NCI-H2171 (cell line): ENCODE measurements at places on chromosomes 5 and 9.

- DNase-seq: no peak
Observed at GRCh38 chr5:143509758-143510221, 106.3 kb upstream of the NR3C1 start.

- no peak for DNase-seq
Observed at GRCh38 chr9:123725389-123725788, 204.5 kb downstream of the DENND1A start.

DNA sequence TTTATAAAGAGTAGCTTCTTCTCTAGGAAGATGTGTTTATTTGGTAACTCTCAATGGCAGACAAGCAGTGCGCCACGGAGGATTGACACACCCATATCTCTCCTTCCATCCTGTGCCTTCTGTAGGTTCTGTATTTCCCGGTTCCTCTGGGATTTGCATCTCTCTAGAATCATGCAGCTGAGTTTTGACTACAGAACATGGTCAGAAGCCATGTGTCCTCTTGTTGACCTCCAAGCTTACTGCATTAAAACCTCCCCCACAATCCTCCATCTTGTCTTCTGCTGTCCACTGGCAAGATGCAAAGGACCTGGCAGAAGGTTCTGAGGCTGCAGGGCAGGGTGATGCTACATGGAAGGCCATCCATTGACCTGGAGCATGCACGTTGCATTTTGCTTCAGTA is 482.0 kb downstream of the DMRT2 start:
- no peak for DNase-seq

- DNase-seq: no peak
Observed at GRCh38 chr5:157342822-157343402, 77.0 kb downstream of the CYFIP2 start.

GRCh38 chr9:101375546-101375945 is 9.3 kb downstream of the BAAT start:
- no peak for DNase-seq

DNA sequence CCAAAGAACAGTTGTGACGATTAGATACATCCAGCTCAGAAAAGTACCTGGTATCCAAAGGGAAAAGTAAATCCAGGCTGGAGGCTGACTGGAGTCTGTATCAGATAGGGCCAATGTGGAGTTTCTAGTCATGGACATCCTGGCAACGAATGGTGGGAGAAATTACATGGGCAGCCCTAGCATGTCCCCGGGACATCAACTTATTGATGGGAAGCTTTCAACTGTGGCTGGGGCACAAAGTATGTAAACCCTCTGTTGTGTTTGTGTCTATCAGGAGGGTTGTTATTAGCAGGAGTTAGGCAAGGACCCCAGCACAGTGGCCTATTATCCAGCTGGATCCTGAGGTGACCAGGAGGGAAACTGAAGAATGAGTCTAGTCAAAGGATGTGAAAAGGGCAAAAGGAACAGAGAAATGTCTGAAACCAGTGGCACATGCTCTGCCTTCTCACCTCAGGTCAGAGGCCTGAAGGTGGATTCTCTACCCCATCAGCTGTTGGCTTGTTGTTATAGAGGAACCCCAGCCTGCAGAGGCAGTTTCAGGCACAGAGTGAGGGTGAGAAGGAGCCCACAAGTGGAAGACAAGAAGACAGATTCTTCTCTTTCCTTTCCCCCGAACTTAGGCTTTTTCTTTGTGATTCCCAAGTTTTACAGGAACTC is 19.9 kb downstream of the IFNW1 start:
- DNase-seq: no peak

- DNase-seq: no peak
Observed at GRCh38 chr9:79477955-79478771, 93.6 kb upstream of the TLE4 start.

DNA sequence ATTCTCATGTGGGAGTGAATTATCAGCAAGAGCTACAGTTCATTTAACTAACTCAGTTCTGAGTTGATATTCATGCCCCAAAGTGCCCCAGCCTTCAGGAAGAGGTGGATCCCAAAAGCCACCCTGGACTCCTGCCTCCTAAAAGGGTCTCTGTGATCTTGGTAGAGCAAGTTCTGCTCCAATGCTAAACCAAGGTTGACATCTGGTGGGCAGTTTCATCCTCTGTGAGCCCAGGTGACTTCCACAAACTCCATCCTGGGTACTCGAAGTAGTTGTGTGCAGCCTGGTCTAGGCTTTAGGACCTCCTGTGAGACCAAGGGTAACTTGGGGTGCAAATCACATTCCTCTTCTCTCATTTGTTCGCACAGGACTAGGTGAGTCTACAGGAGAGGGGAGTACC is 816.8 kb downstream of the MTRR start:
- DNase-seq: no peak

GRCh38 chr5:56849671-56850070 is 34.3 kb downstream of the MAP3K1 start:
- no peak for DNase-seq

- DNase-seq: no peak
Observed at GRCh38 chr9:108083796-108084352, 594.3 kb upstream of the KLF4 start.

GRCh38 chr9:21205204-21205603 is 1.7 kb downstream of the IFNA10 start:
- DNase-seq: no peak

DNA sequence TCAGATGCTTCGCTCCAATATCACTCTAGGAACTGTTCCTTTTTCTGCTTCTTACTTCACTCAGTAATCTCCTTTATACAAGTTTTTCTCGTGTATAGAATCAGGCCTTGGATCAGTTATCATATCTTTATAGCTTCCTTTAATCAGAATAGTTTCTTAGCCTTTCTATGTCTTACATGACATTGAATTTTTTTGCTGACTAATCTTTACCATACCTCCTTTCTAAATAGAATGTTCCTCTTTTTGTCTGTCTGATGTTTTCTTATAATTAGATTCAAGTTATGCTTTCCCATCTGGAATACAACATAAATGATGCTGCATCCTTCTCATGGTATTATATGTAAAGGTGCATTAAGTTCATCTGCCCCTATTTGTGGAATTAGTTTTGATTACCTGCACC is 40.2 kb upstream of the TYRP1 start:
- DNase-seq: no peak

DNA sequence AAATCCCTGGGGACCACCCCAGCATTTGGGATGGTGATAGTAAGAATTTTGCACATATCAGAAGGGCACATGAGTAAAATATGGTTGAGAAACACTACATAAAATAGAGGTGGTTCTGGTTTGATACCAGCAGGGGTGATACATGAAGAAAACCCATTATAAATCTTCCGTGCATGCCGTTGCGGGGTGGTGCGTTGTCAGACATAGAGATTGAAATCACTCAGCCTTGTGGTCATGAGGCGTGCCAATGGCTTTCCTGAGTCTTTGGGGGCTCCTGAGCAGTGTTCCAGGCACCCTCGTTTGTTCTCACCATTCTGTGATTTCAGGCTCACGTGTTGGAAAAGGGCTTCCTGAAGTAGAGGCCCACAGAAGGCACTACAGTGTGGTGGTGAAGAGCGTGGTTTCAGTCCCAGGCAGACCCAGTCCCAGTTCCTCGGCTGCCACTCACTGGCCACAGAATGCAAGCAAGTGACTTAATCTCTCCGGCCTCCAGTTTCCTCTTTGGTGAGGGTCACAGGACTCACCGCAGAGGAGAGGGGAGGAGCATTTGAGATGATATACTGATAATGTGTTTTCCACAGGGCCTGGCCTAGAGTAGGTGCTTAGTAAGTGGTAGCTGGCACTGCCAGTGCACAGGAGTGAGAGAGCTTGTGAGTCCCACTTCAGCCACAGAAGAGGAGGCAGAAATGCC is 20.5 kb upstream of the GLRX start:
- DNase-seq: no peak

DNA sequence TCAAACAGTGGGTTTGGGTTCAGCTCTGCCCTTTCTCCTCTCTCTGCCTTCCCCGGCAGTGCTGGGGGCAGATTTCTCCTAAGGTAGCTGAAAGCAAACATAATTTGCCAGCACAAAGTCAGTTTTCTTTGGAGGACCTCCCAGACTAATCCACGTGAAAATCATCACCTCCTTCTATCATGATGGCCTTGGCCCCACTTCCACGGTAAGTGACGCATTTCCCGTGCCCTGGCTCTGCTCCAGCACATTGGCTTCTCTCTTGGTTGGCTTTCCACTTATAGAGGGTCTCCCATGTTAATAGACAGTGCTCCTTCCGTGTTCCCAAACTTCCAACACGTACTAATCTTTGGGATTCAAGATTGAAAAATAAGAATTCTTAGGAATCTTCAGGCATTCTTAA is 74.1 kb upstream of the TRIO start:
- no peak for DNase-seq

DNA sequence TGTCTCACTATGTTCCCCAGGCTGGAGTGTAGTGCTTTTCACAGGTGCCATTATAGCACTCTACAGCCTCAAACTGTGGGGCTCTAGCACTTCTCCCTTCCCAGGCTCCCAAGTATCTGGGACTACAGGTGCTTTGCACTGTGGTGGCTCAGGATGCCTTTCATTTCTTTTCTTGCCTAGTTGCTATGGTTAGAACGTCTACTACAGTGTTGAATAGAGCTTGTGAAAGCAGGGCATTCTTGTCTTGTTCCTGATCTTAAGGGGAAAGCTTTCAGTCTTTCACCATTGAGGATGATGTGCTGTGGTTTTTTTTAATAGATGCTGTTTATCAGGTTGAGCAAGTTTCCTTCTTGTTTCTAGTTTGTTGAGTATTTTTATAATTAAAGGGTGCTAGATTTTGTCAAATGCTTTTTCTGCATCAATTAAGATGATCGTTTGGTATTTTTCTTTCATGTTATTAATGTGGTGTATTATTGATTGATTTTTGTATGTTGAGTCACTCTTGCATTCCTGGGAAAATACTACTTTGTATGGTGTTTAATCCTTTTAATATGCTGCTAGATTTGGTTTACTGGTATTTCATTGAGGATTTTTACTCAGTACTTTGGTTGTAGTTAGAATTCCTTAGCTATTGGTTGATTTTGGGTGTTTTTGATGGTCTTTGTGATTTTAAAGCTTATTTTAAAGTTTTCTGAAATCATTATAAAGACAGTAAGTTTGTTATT is 35.6 kb downstream of the GPBP1 start:
- no peak for DNase-seq

- no peak for DNase-seq
Observed at GRCh38 chr5:142545650-142546322, 140.1 kb downstream of the FGF1 start.

DNA sequence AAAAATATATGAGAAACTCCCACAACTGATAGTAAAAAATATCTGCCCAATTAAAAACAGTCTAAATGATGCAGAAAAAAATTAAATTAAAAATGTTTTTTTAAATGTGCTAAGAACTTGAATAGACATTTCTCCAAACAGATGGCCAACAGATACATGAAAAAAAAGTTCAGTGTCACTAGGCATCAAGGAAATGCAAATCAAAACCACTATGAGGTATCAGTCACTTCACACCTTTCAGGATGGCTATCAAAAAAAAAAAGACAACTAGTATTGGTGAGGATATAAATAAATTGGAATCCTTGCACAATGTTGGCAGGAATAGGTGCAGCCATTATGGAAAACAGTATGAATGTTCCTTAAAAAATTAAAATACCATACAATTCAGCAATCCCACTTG is 16.6 kb downstream of the ZNF131 start:
- DNase-seq: no peak
